ENCODE measurements at places on chromosomes 5 and 9.

GRCh38 chr5:126017096-126017495, 406.1 kb upstream of the GRAMD2B start:
- no peaks in the 10 kb centered on the region for H3K27me3 ChIP-seq
- no peaks in the 10 kb centered on the region for H3K4me1 ChIP-seq
- no peak overlapping the region for H3K27ac ChIP-seq
- no peak overlapping the region for H3K4me3 ChIP-seq
- H3K36me3 ChIP-seq = no peaks in the 10 kb centered on the region

DNA sequence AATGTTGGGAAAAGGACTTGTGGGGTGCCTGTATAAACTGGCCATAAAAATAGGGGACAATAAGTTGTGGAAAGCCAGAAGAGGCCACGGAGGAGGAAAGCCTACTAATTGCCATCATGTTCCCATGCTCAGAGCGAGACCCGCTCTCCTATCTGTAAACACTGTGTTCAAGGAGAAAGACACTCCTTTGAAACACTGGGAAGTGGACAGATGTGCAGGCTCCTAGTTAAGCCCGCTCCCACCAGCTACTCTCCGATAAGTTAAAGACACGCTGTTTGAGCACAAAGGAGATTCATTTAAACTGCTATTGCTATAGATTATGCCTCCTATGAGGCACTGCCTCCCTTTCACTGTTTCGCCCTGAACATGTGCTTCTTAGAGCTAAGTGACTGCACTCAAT, 9.3 kb downstream of the CRAT start:
- no peak for DNase-seq
- H3K27ac ChIP-seq = no peak overlapping the region
- peaks cover 3% of the 10 kb centered on the region for H3K36me3 ChIP-seq
- no peaks in the 10 kb centered on the region for H3K4me1 ChIP-seq
- H3K27me3 ChIP-seq = peaks cover 5% of the 10 kb centered on the region

- H3K27ac ChIP-seq = no peak overlapping the region
- no peaks in the 10 kb centered on the region for H3K4me1 ChIP-seq
- no peak overlapping the region for H3K4me3 ChIP-seq
- no peak for DNase-seq
- H3K36me3 ChIP-seq = no peaks in the 10 kb centered on the region
Measured at GRCh38 chr5:120538149-120538548, 74.0 kb downstream of the PRR16 start.

DNA sequence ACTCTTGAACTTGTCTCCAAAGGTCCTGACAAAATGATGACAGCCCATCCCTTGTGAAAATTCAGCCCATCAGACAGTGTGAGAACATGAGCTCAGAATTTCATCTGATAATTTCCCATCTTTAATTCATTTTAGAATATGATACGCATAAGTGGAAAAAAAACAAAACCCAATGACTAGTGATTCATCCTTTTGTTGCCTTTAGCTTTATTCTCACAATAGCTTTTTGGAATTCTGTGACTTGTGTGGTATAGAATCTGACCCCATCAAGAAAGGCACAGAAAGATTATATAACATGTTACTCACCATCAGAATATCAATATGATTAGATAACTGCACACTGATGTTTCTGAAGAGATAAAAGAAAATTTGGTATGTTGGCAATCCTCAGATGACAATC, 16.1 kb upstream of the TMED7 start:
- no peak overlapping the region for H3K4me3 ChIP-seq
- no peaks in the 10 kb centered on the region for H3K27me3 ChIP-seq
- no peak overlapping the region for H3K27ac ChIP-seq
- DNase-seq = no peak
- H3K36me3 ChIP-seq = no peaks in the 10 kb centered on the region
- peaks cover 4% of the 10 kb centered on the region for H3K4me1 ChIP-seq

GRCh38 chr9:4548811-4549725, 58.8 kb downstream of the SLC1A1 start:
- H3K27ac ChIP-seq = no peak overlapping the region
- DNase-seq = peak; percentile 57
- no peak overlapping the region for H3K4me3 ChIP-seq
- H3K36me3 ChIP-seq = no peaks in the 10 kb centered on the region

GRCh38 chr5:171979606-171980005, 26.8 kb downstream of the FBXW11 start:
- no peak for DNase-seq
- H3K36me3 ChIP-seq = peaks cover 24% of the 10 kb centered on the region
- peaks cover 2% of the 10 kb centered on the region for H3K27me3 ChIP-seq

Measured in endothelial cell (in vitro differentiated cells).